ENCODE measurements at places on chromosomes 5 and 9.

GRCh38 chr9:129755151-129755550 is 2.3 kb upstream of the PTGES start:
- no peak for DNase-seq

GRCh38 chr5:5589857-5590256 is 167.4 kb downstream of the ICE1 start:
- no peak for DNase-seq

DNA sequence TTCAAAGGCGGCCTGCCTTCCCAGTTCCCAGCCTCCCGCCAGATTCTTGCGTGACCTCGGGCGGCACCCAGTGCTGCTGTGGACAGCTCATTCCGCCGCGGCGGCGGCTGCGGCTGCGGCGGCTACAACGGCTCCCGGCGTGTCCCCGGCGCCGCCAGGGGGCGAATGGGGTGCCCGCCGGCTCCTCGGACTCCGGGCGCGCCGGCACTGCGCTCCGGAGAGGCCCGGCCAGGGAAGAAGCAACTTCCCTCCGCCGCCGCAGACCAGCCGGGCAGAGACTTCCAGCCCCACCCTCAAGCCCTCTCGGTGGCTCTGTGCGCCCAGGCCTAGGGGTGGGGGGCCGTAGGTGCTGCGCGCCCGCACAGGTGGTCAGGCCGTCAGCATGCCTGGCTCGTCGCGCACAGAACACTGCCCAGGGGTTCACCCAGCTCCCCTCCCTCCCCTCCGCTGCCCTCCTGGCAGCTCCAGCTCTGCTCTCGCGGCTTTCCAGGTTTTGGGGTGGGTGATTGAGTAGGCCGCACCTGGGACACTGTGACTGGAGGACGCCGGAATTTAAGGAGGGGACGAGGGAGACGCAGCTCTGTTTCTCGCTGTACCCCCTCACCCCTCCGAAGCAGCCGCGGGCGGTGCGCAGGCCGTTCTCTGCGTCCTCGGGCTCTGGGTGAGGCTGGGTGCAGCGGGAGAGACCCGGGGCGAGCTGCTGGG is 20.2 kb downstream of the IGIP start:
- peak; percentile 66 for DNase-seq

DNA sequence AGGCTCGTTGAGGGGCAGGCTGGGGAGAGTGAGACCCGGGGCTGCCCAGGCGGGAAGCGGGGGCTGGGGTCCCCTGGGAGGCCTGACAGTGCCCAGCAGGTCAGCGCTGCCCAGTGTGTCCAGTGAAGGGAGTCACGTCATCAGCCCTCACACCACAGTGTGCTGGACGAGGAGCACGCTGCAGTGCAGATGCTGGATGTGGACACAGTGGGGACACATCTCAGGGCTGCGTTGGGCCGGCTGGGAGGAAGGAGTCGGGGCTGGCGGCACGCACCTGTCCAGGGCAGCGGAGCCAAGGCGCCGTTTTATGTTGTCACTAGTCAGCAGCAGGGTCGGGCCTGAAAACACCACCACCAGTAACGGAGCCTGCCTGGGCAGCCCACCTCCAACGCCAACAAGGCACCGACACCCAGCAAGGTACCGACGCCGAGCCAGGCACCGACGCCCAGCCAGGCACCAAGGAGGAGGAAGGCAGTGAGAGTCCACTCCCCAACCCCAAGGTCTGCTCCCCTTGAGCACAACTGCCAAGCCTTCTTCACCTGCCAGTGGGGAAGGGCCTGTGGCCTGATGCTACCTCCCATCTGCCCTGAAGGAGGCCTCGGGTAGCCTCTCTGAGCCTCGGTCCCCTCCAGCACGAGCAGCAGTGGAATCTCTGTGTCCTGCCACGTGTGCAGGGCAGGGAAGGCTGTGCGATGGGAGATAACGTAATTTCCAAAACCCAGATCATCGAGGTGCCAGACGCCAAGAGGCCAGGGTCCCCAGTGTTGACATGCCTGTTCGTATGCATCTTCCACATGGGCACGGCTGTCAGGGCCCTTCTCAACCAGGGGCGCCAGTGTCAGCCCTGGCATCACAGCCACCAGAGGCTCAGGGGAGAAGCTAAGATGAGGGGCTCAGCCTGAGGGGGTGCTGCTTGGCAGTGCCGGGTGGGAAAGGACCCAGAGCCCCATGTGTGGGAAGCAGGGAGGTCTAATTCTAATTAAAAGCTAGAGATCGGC is 21.9 kb upstream of the NSMF start:
- DNase-seq = no peak

DNA sequence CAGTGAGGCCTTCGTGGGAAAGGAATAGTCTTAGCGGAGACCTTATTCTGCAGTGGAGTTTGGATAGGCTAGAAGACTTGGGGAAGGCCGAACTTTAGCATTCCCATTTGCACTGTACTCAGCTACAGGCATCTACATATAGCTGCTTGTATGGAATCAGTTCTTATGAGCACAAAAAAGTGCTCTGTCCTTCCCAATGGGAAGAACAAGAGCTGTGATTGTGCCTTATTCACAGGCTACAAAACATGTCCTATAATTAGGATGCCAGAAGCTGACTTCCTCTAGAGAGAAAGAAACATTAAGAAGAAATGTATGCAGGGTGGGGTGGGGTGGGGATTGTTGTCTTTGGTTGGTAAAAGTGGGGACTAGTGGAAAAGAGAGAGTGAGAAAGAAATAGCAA is 154.7 kb downstream of the ATP10B start:
- DNase-seq = no peak

DNA sequence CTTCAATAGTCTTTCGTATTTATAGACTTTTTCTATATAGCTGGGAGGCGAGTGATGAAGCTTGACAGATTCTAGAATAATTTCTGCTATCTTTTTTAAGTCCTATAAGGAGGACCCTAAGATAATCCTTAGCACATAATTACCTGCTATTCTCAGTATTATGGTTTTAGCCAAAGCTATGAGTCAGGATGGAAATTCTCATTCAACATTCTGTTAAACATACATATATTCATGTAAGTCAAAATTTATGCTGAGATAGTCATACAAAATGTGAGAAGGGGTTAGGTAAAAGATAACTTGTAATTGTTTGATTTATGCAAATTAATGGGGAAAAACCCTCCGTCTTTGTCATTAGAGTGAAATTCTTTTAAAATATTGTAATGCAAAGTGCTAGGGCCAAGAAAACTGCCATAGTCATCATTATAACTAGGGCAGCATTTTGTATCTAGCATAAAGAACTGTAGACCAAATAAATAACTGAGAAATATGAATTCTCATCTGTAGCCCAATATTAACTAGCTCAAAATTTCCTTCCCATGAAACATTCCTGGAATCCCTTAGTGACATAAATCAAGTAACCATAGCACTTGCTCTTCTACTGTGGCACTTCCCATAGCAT is 118.5 kb downstream of the MRPS30 start:
- no peak for DNase-seq

- no peak for DNase-seq
Observed at GRCh38 chr5:57940236-57940635, 457.6 kb upstream of the ACTBL2 start.

DNA sequence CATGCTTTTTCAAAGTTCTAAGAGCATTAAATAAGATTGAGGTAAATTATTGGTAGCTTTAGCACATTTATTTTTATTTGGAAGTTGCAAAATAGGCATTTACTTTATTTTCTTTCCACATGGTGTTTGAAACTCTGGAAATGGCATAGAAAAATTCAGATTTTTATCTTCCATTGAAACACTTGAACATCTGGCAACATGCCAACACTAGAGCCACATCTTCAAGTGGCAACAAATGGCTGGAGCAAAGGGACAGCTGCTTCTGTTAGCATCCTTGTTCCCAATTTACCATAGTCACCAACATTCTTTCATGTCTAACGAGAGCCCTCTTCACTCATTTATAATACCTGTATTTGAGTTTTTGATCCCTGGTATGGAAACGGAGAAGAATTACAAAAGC is 539.9 kb downstream of the ZNF608 start:
- DNase-seq = no peak

- no peak for DNase-seq
Observed at GRCh38 chr5:22678886-22679285, 174.3 kb downstream of the CDH12 start.

DNA sequence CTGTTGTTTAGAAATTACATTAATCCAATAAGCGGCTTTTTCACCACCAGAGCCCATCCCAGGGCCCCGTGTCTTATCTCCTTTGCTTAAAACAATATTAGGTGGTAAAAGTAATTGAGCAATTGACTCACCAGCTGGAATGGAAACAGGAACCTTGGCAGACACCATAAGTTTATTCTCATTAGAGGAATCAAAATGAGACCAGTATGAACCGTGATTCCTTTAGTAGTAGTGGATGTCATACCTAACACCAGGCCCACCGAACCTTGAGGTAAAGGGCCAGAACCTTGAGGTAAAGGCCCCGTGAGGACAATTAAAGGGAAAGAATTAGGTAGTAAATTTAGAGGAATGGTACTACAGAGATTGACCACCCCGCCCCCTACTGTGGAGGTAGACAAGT is 16.5 kb downstream of the HSDL2 start:
- DNase-seq = no peak

DNA sequence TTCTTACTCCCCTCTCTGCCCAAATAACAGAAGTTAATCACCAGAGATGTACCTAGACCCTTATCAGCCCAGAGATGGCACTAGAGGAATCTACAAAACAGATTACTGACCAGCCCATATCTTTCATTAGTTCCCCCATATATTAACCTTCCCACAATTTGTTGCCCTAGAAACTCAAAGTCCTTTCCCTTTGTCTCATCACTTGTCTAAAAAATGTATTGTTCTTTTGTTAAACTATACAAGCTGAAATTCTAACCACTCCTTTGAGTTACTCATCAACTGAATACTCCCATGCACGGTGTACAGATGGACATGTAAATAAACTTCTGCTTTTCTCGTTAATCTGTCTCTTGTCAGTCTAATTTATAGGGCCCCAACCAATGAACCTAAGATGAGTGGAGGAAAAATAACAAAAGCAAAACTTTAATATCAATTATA is 130.9 kb downstream of the CCDC192 start:
- DNase-seq = no peak

- DNase-seq = no peak
Observed at GRCh38 chr5:127997201-127997704, 86.3 kb upstream of the SLC12A2 start.

DNA sequence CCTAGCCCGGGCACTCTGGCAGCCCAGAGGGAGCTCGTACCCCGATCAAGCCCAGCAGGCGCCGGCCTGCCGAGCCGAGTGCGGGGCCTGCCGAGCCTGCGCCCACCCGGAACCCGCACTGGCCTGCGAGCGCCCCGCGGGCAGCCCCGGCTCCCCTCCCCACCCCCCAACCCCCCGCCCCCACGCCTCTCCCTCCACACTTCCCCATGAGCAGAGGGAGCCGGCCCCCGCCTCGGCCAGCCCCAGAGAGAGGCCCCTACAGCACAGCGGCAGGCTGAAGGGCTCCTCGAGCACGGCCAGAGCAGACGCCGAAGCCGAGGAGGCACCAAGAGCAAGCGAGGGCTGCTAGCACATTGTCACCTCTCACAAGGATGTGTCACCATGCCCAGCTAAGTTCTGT is 36.2 kb upstream of the CCDC180 start:
- DNase-seq = no peak

DNA sequence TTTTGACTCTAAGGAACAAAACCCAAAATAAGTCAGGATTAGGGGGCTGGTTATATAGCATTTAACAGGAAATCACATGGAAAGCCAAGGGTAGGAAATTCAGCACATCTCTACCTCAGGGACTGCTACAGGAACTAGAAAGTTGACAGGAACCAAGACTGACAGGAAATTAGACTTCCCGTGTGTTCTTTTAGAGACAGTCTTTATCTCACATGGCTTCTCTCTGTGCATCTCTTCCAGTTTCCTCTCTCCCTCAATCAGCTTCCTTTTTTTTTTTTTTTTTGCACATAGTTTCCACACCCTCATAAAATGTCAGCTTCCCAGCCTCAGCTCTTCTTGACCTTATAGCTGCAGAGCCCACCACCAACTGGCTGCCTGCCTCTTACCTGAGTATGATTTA is 4.8 kb downstream of the RECK start:
- no peak for DNase-seq

DNA sequence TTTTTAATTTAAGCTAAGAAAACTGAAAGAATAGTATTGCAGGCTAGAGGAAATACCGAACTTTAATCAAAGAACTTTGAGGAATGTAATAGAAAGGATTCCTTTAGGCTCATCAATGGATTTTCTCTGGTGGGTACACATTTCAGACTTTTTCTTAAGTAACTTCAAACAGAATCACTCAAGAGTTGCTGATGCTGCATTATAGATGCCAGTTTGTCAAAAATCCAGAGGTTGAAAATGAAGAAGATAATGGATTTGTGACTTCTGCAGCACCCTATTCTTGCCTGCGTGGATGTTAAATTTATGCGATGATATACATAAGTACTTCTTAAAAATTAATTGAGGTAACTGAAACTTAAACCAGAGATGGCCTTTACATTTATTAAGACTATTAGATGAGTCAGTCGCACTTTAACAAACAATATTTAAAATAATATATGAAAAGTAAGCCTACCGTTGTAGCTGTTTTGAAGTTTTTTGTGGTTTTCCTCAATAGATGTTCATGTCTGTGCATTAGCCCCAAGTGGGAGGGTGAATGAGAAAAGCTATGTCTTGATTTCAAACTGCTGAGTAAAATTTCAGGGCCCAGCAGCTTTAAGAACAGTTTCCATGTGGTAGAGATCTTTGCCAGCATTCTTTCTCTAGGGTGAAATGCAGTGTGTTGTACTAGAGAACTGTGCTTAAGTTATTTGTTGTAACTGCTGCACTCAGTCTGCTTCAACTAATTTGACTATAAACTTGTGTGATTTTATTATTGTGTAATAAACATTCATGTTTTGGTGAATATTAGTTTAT is at the start of gene OGN:
TSS of gene OGN (minus strand) at position 537 of the 795 bp plus-strand sequence. CDS start 1,171 bp downstream, outside the sequence.
- DNase-seq = no peak

DNA sequence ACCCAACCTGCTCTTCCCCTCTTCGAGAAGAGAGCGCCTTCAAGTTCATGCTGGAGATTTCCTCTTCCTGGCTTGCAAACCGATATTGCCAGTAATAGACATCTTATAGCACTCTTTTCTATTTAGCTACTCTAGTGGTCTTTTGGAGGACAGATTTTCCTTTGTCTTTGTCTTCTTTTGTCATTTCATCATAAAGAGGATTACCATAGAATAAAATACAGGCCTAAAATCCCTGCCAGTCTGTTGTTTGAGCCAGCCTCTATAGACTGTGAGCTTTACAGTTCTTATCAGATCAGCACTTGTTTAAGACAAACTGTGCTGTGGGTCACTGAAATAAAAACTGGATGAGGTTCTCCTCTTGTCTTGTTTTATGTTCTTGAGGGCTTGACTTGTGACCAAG is 802.8 kb downstream of the NR2F1-AS1 start:
- DNase-seq = no peak

- DNase-seq = no peak
Observed at GRCh38 chr5:21154526-21154925, 1166.5 kb upstream of the CDH18 start.

- DNase-seq = peak; percentile 48
Observed at GRCh38 chr9:134381671-134382516, 55.6 kb downstream of the RXRA start.

DNA sequence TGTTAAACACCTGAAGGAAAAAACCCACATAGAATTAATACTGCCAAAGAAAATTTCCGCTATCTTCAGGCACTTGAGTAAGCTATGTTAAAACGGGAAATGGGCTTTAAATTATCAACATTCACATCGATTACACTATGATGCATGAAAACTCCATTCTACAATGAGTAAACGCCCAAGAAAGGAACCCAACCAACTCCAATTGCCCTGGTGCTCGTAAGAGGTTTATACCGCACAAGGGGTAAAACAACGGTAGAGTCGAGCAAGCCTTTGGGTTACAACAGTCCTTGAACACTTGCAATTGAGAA is 1.0 kb downstream of the AGTPBP1 start:
- DNase-seq = no peak

All from CD4-positive, alpha-beta T cell treated with Interleukin-6 for 4 hours (primary cell).